Foreskin melanocyte (primary cell): ENCODE measurements at places on chromosomes 2 and 18.

GRCh38 chr2:27136751-27137150 lies 2.3 kb upstream of the PREB start:
- DNase-seq = no peak

DNA sequence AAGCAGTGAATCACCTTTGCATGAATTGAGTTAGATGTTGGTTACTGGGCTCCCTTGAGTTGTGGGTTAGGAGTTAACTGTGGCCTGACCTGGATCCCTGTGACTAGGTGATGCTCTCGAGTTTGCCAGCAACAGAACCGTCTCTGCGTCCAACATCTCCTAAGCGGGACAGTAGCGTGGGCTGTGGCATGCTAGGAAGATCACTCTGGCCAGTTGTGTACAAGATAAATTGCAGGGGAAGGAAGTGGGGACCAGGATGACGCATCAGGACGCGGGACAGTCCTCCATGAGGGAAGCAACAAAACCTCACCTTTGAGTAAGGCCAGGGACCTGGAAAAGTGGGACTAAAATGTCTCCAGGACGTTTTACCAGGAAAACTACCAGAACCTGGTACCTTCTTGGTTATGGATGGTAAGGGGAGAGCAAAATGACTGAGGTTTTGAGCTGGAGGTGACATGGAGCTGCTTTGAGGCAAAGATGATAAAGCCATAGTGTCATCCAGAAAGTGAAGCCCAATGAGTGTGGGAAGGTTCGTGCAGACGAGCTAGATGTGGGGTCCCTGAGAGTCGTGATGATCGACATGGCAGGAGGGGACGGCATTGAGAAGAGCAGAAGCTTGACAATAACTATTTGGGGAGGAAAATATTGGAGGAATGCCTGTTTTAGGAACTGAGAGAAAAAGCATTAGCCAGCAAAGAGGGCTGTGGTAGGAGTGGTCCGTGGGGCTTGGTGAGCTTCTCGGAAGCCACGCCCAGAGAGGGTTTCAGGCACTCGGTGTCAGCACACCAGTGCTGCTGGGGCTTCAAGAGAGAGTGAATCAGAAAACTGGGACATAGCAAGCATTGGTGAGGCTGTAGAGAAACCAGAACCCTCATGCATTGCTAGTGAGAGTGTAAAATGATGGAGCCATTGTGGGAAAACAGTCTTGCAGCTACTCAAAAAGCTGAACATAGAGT lies 95.1 kb downstream of the SMAD7 start:
- no peak for DNase-seq

- no peak for DNase-seq
Measured at GRCh38 chr18:10465174-10465939, 10.9 kb downstream of the APCDD1 start.

GRCh38 chr2:88082781-88083180 lies 15.2 kb downstream of the SMYD1 start:
- DNase-seq = peak; percentile 93

GRCh38 chr18:68533641-68534040 lies 181.3 kb downstream of the TMX3 start:
- DNase-seq = no peak

DNA sequence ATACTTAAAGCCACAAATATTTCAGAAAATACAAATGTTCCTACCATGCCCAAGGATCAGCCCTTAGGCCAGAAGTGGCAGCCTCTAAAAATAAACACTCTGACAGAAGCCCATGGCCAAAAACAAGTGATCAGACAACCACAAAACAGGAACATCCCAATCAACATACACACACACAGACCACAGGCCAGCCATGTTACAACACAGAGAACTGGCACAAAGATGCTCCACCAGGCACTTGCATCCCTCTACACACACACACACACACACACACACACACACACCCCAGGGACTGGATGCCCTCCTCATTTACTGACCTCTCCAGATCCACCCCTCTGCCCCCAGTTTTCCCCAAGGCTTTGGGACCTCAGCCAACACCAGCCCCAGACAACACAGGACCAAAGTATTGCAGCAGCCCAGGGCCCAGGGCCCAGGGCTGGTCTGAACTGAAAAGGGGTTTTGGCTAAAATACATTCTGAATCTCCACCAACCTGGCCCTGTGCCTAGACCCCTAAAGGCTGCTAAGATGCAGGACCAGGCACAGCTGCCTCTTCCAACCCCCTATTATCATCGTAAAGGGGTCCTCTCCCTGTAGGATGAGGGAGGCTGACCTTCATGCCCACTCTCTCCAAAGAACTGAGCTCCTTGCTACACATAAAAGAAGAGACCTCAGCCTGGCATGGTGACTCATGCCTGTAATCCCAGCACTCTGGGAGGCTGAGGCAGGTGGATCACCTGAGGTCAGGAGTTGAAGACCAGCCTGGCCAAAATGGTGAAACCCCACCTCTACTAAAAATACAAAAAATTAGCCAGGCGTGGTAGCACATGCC lies 151.4 kb downstream of the TNS1 start:
- DNase-seq = peak; percentile 27

- DNase-seq = no peak
Measured at GRCh38 chr2:149119368-149119767, 80.9 kb downstream of the LYPD6B start.

DNA sequence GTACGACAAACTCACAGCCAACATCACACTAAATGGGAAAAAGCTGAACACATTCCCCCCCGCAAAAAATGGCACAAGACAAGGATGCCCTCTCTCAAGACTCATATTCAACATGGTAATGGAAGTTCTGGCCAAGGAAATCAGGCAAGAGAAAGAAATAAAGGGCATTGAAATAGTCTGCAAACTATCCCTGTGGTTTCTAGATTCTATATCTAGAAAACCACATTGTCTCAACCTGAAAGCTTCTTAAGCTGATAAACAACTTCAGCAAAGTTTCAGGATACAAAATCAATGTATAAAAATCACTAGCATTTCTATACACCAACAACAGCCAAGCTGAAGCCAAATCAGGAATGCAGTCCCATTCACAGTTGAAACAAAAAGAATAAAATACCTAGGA lies 294.6 kb upstream of the CYP26B1 start:
- no peak for DNase-seq

GRCh38 chr18:48217258-48218250 lies 191.6 kb downstream of the ZBTB7C start:
- no peak for DNase-seq

- DNase-seq = no peak
Measured at GRCh38 chr2:3494984-3495666, 24.2 kb downstream of the ADI1 start.

DNA sequence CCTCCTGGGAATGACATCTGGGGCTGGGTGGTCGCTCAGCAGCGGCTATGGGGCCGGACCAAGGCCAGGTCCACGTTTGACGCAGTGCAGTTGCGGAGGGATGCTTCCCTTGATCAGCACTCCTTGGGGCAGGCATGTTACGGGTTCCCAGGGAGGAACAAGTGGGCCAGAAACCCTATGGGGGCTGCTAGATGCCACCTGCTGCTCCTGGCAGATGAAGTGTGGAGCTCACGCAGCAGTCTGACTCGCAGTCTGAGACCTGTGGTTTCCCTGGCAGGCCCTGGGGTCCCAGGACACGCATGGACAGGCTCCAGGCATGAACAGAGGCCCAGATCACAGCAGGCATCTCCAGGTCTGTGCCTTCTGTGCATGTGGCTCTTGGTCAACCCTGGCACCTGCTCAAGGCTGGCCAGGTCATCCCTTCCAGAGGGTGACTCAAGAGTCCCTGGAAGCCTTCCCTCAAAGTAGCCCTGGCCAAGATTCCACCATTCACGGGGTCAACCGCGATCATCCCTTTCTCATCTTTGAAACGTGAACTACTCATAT lies 20.0 kb downstream of the KCNF1 start:
- DNase-seq = no peak

- peak; percentile 61 for DNase-seq
Measured at GRCh38 chr2:18077704-18078103, 199.2 kb downstream of the KCNS3 start.
